ENCODE measurements at places on chromosomes 1 and 21.

- DNase-seq = no peak
Observed at GRCh38 chr1:84450910-84451309, 28.2 kb upstream of the RPF1 start.

DNA sequence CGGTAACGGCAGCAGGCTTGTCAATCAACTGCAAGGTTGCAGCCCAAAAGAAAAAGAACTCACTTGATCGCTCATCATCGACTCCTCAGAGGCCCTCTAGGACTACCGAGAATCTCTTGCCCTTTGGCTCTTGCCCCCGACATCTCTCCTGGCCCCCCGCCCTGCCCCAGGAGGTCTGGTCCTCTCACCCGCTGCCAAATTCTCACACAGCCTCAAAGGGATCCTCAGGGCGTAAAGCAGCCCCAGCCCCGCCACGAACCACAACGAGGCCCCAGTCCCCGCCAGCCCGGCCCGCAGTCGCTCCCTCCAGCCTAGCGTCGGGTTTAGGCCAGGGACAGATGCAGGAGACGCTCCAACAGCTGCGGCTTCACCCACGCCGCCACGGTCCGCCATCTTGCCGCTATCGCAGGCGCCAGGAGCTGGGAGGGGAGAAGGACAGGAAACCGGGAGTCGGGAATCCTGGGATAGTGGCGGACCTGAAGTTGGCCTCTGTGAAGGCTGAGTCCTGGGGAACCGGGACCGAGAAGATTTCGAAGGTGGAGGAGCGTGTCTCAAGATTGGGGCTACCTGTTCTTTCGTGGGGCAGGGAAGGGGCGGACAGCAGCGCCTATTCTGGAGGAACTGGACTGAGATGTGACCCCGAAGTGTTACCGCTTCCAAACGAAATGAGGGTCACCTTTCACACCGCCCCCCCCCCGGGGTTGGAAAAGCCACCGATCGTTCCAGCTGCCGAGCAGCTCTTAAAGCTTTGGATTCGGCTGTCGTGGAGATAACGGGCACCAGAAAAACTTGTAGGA lies at the start of gene ST7L:
TSS of gene ST7L (minus strand) at position 421 of the 797 bp plus-strand sequence. CDS start at position 393, 28 bp downstream.
- DNase-seq = peak; percentile 30

- DNase-seq = no peak
Observed at GRCh38 chr1:109937738-109938137, 27.1 kb downstream of the CSF1 start.

GRCh38 chr1:36516372-36517010 lies 33.8 kb upstream of the CSF3R start:
- no peak for DNase-seq

DNA sequence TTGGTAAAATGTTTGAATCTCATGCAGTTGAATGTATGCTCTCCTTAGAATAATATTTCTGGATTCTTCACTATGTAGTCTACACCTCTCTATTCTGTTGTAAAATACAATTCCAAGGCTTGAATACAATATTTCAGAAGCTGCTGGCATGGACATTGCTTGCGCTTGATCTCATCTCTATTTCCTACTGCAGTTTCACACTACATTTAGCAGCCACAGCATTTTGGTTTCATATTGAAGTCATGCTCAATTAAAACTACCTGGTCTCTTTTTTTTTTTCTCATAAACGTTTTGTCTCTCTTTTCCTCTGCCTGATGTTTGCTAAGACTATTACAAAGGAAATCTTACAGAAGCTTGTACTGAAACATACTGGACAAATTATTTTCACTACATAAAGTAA lies 631.0 kb upstream of the TMPRSS15 start:
- no peak for DNase-seq

DNA sequence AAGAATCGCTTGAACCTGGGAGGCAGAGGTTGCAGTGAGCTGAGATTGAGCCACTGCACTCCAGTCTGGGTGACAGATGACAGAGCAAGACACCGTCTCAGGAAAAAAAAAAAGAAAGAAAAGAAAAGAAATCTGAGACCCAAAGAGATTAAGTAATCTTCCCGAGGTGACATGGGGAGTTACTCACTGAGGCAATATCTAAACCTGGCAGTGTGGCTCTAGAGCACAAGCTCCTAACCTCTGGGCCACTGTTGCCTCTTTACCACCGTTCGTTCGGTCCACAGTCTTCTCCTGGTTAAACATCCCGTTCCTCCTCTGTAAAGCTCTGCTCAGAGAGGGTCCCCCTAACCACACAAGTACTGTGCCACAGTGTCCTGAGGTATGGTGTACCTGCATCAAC lies 1.5 kb downstream of the HMGCL start:
- DNase-seq = no peak

- DNase-seq = no peak
Observed at GRCh38 chr1:10210841-10211804, 753 bp downstream of the KIF1B start.

GRCh38 chr1:1782399-1783221 lies 4.3 kb upstream of the NADK start:
- no peak for DNase-seq

DNA sequence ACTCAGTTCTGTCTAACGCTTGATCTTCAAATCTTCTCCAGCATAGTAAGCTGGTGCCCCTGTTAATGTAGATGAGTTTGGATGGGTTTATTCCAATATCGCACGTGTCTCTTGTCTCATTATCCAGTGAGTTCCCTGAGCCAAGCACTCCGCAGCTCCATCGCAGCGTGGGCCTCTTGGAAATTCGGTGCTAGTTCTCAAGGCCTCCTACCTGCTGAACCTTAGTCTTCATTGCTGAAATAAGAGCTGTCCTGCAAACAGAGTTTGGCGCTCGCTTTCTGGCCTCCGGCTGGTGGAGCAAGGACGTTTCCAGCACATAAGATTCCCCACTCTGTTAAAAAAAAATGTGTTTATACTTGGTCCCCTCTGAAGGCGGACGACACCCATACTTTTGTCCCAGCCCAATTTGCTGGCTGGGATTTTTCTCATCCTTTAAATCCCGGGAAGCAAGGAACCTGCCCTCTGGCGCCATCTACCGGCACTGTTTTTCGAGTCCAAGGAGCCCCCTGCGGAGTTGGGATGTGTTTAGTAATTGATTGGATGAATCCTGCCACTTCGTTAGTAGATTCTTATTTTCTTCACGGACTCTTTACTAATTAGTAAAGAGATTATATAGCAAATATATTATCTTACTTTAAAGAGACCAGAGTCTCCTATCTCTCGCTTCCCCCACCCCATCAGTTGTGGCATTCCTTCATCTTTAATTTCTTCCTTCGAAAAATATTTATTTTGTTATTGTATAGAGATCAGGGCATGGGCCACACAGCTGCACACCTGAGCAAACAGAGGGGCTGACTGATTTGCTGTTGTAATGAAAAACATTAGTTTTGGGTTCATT lies 14.7 kb downstream of the JUN start:
- peak; percentile 6 for DNase-seq

GRCh38 chr1:25527226-25527846 lies 16.1 kb upstream of the LDLRAP1 start:
- no peak for DNase-seq

DNA sequence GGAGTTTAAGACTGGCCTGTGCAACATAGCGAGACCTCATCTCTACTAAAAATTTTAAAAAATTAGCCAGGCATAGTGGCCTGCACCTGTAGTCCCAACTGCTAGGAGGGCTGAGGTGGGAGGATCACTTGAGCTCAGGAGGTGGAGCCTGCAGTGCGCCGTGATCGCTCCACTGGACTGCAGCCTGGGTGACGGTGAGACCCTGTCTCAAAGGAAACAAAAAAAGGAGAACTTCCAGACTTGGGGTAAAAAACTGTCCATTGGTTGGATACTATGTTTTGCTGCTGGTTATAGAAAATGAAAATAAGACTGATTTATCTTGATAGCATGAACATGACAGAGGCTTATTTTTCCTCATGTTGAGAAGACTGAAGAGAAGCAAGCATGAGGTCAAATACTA lies 79.4 kb downstream of the WDR4 start:
- no peak for DNase-seq

DNA sequence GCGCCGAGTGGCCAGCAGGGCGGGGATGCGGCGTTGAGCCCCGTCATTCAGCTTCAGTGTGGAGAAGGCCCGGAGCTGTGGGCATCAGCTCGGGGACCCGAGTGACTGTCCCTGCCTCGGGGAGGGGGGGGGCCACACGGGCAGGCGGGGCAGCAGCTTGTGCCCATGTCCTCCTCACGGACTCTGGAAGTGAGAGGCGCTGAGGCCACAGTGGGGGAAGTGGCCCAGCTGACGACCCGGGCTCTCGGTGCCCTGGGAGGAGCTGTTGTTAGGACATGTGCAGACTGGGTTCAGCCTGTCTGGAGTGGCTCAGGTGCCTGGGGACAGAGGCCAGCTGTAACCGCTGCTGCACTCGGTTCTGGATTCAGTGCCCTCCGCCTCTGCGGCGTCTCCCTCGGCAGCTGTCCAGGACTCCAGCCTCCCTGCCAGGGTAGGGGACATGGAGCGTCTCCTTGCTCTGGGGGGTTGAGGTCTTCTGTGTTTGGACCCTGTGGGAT lies 71.1 kb downstream of the SKI start:
- no peak for DNase-seq

- peak; percentile 6 for DNase-seq
Observed at GRCh38 chr1:28370239-28371009, 884 bp downstream of the PHACTR4 start.

GRCh38 chr1:8941906-8942305 lies 3.8 kb upstream of the CA6 start:
- no peak for DNase-seq

- DNase-seq = peak; percentile 53
Observed at GRCh38 chr1:235326719-235327558, 1.0 kb downstream of the ARID4B start.

GRCh38 chr1:6211731-6212130 lies 5.8 kb downstream of the RNF207 start:
- DNase-seq = no peak

GRCh38 chr1:48007047-48007446 lies 9.9 kb upstream of the TRABD2B start:
- DNase-seq = no peak

GRCh38 chr1:212205843-212206242 lies 79.4 kb upstream of the PPP2R5A start:
- DNase-seq = no peak

- no peak for DNase-seq
Observed at GRCh38 chr21:16419188-16419921, 689.6 kb downstream of the USP25 start.

GRCh38 chr1:43405876-43406234 lies 16.2 kb downstream of the SZT2 start:
- no peak for DNase-seq

GRCh38 chr21:45894906-45895777 lies 86.4 kb upstream of the COL6A1 start:
- no peak for DNase-seq

DNA sequence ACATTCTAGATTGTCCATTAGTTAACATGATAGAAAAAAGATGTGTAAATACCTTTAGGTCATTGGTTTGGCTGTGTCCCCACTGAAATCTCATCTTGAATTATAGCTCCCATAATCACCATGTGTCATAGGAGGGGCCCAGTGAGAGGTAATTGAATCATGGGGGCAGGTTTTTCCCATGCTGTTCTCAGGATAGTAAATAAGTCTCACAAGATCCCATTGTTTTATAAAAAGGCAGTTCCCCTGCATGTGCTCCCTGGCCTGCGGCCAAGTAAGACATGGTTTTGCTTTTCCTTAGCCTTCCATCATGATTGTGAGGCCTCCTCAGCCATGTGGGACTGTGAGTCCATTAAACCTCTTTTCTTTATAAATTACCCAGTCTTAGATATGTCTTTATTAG lies 32.5 kb upstream of the SLC44A5 start:
- DNase-seq = no peak

DNA sequence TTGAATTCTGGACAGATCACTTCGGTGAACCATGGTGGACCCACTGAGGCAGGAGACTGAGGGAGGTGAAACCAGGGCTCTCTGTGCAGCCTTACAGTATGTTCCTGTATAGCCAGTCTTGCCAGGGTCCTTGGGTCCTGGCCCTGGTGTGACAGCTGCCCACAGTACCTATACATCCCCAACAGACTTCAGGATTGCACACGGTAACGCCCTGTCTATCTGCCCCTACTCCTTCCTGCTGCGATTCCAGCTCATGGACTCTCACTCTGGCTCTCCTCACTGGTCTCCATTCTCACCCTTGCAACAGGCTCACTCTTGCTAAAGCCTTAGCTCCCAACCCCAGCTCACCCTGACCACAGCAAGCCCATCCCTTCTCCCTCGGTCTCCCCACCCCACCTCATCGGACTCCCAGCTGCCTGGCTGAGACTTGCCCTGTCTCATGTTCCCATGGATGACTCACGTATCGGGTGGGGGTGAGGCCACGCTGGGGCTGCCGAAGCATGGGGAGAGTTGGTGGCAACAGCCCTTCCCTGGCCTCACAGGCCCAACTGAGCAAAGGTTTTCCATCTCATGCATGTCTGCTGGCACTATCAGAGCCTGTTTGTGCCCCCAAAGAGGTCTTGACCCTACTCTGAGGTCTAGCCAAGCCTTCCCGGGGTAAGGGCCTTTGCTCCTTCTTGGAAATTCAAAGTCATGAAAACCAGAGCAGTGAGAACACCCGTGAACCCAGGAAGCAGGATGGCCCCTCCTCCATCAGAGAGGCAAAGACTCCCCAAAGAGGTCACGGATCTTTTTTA lies 7.1 kb downstream of the PHLDA3 start:
- DNase-seq = no peak

DNA sequence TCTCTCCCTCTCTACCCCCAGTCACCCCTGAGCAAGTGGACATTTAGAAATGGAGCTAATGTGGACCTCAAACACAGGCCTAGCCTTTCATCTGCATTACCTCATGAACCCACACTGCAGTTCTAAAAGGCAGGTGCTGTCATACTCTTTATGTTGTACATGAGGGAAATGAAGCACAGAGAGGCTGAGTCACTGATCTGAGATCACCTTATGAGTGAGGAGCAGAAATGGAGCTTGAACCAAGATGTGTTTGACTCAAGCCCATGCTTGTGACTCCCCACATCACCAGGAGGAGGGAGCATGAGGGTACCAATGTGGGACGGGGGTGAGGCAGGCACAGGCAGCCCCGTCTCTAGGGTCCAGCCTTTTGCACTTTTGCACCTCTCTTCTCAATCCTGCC lies 702.8 kb downstream of the PTPRU start:
- DNase-seq = no peak

DNA sequence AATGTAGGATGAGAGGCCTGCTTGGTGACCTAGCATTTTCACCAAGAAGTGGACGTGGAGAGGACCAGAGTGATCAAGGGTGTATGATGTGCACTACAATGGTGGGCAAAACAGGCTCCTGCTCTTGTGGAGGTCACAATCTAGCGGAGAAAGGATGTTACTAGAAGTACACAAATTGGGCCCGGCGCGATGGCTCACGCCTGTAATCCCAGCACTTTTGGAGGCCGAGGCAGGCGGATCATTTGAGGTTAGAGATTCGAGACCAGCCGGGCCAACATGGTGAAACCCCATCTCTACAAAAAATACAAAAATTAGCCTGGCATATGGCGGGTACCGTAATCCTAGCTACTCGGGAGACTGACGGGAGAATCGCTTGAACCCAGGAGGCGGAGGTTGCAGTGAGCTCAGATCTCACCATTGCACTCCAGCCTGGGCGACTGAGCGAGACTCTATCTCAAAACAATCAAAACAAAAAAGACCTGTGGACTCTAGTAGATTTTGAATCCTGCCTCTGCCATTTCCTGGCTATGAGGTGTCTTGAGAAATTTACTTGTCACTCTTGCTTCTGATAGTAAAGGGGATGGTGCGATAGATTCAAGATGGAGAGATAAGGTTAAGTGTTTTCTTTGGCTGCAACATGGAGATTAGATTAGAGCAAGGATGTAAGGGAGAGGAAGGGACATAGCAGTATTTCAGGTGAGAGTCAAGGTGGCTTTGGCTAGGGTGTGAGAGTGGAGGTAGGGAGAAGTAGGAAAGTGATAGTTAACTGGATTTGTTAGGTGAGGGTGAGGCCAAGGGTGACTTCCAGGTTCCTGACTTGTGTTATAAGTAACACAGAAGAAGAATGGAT lies 7.1 kb downstream of the KLF18 start:
- no peak for DNase-seq

All from activated T-helper 1 cell treated with anti-CD3 and anti-CD28 coated beads, Interleukin-2, amount 50 U/mL, for 16 hours (primary cell).